ENCODE measurements at places on chromosomes 2 and 18.

GRCh38 chr2:143284087-143284675 is 155.0 kb downstream of the ARHGAP15 start:
- DNase-seq: no peak

DNA sequence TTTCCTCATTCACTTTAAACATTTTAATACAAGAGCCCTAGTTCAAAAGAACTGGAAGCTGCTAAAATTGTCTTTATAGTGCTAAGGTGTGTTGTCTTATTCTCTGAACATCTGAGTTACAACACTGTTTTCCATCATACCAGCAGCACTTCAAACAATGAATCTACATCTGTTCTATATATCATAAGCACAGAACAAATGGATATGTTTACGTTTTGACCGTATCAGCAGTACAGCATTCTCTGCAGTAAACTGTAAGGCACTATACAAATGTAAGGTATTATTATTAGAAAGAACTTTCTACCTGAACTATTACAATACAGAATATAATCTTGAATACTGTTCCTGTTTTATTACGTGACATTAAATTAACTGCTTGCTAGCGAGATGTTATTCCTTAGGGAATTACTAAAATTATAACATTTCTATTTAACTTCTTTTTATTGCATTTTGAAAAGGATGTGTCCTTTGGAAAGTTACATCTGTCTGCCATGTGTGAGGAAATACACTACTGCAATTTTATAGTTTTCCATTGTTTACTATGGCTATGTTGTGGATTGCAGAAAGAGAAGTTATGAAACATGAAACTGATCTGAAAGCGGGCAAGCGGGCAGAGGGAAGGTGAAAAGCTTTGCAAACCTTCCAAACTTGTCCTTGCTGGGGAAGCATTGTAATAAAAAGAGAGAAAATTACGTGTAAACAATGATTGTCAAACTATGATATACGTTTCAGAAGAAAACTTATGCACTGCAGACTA is 13.7 kb downstream of the NCKAP1 start:
- DNase-seq: no peak

DNA sequence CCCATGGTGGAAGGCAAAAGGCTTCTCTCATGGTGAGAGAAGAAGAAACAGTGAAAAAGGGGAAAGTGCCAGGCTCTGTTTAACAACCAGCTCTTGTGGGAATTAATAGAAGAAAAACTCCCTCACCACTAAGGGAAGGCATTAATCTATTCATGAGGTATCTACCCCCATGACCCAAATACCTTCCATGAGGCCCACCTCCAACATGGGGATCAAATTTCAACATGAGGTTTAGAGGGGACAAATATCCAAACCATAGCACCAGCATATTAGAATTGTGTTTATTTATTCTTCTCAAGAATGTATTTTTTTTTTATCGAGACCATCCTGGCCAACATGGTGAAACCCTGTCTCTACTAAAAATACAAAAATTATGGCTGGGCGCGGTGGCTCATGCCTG is 4.9 kb upstream of the CFLAR start:
- no peak for DNase-seq

DNA sequence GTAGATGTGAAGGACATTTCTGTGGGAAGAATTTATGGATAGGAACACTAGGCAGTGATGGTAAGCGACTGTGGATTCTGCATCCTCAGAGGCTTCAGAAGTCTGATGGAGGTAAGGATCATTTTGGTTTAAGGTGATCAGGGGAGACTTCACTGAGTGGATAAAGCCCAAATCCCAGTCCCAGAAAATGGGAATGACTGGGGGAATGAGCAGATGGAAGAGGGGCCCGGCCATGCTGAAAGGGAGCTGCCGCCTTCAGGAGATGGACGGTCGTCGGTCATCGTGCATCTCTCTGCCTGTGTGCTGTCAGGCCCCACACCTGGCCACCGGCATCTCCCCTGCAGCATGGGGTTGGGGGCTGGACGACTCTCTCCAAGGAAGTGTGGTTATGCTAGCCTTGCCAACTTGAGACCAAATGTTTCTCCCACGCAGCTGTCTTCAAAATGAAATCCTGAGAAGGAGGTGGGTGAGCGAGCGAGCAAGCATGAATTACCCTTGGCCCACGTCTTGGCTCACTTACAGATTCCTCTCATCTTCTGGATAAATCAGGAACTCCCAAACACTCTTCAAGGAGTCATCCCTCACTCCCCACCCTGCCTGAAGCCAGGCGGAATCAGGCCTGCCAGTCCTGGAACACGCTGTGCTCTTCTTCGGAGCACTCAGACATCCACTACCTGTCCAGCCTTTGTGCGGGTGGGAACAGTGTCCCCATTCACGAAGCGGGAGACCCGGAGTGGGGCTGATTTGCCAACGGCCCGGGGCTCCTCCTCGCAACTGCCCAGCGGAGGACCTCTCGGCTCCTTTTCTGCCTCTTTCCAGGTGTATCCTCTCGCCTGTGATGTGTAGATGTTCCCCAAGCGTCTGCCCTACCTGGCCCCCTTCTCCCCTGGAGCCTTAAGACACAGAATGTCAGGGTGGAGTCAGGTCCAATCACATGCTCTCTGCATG is 85.6 kb downstream of the PRKCE start:
- no peak for DNase-seq

- no peak for DNase-seq
These were observed 70.4 kb downstream of the CWC22 start for GRCh38 chr2:179936654-179937053.

- no peak for DNase-seq
These were observed 426.1 kb downstream of the DCC start for GRCh38 chr18:52766002-52766545.

GRCh38 chr2:207625014-207625907 is at the start of gene METTL21A:
TSS of gene METTL21A (minus strand) at chr2:207625394. CDS start at chr2:207624375, 1,019 bp downstream.
- DNase-seq: no peak

- no peak for DNase-seq
These were observed 101.7 kb downstream of the TTC32 start for GRCh38 chr2:19799881-19800780.

- no peak for DNase-seq
These were observed 134.8 kb upstream of the CREB1 start for GRCh38 chr2:207394812-207395534.

- DNase-seq: no peak
These were observed at the start of gene INPP5D for GRCh38 chr2:233059797-233060500. TSS of gene INPP5D (plus strand) at chr2:233060342. CDS start at chr2:233060479, 137 bp downstream.

GRCh38 chr2:223860809-223861738 is 23.7 kb upstream of the AP1S3 start:
- no peak for DNase-seq

- no peak for DNase-seq
These were observed 159.5 kb downstream of the TNS1 start for GRCh38 chr2:217843324-217843723.

GRCh38 chr18:54750350-54750749 is 77.9 kb upstream of the RAB27B start:
- no peak for DNase-seq

DNA sequence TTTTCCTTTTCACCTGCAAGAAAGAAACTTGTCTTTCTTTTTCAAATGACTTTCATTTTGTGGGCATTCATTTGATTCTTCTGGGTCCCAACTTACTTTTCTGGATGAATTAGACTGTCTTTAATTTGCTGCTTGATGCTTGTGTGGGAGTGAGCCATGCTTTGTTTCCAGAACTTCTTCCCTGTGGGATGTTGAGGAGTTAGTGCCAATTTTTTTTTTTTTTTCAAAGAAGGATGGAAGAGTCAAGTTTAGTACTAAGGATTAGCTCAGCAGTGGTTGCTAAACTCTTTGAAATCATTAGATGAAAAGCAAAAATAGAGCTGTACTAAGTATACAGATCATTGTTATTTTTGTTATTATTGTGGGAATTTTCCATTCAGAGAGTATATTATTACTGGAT is 17.2 kb upstream of the KCTD1 start:
- no peak for DNase-seq

GRCh38 chr2:15082105-15083058 is 449.9 kb downstream of the LRATD1 start:
- no peak for DNase-seq

GRCh38 chr18:26550998-26551694 is 2.8 kb upstream of the KCTD1 start:
- no peak for DNase-seq

GRCh38 chr2:188131281-188131680 is 160.4 kb upstream of the GULP1 start:
- DNase-seq: no peak

- no peak for DNase-seq
These were observed 28.2 kb upstream of the SOCS6 start for GRCh38 chr18:70260683-70261082.

- DNase-seq: no peak
These were observed 32.3 kb upstream of the CTDP1 start for GRCh38 chr18:79647307-79647706.

GRCh38 chr2:137435162-137435561 is 529.1 kb upstream of the HNMT start:
- no peak for DNase-seq

- no peak for DNase-seq
These were observed 93.8 kb downstream of the NRP2 start for GRCh38 chr2:205776139-205776538.

GRCh38 chr2:109214651-109215371 is 85.8 kb downstream of the SH3RF3 start:
- no peak for DNase-seq

- DNase-seq: no peak
These were observed 2.9 kb upstream of the EPB41L3 start for GRCh38 chr18:5546660-5547059.
